T-cell (primary cell): ENCODE measurements at places on chromosomes 5 and 9.

GRCh38 chr5:86613455-86613854 is 4.3 kb upstream of the COX7C start:
- no peak for DNase-seq

GRCh38 chr9:129863059-129863690 is 27.9 kb downstream of the USP20 start:
- DNase-seq = peak; percentile 67

DNA sequence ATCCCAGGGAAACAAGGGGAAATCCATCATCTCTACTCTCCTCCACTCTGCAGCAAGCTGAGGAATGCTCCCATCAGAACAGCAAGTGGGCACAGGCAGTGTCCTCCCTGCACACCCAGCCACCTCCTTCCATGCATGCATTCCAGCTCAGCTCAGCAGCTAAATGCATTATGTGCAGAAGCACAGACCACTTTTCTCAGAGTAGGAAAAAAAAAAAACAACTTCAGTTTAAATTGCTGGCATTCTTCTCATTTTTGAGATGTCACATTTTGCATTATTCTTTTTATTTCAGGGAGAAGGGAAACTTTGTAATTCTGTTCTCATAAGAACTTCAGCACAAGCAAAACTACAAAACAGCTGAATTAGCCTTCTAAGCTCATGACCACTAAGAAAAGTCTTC is 312.2 kb downstream of the SEMA5A start:
- no peak for DNase-seq

- DNase-seq = no peak
Measured at GRCh38 chr9:77876590-77876989, 155.0 kb downstream of the GNAQ start.

DNA sequence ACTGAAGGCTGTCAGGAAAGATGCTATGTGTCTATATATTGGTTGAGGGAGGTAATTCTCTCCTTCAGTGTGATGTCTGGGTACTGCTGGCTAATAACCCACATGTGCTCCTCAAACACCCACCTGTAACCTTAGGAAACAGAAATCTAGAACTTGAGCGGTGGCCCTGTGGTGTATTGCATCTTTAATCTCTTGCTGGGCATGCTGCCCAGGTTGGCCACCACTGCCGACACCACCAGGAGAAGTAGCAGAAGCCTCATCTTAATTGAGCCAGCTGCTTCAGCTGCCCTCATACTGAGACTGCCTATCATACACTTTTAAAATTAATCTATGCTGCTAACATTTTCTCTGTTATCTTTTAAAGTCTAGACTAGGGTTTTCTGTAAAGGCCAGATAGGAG is 103.5 kb upstream of the C5orf63 start:
- no peak for DNase-seq

- no peak for DNase-seq
Measured at GRCh38 chr9:18159254-18159653, 314.7 kb upstream of the ADAMTSL1 start.

DNA sequence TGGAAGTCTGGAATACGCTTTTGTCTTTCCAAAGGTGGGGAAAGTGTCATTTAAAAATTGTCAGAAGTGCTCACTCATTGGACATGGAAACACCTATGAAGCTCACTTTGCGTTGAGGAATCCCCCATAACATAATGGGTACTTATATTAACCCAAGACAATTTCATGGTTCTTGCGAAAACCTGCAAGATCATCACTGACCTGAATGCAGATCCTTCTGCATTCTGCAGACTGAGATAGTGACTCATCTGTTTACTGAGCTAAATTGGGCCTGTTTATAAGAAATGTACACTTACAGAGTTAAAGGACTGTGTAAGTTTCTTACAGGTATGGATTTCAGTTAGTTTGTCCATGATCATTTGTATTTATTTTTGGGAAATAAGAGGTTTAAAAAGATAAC is 153.0 kb downstream of the HMHB1 start:
- DNase-seq = no peak

DNA sequence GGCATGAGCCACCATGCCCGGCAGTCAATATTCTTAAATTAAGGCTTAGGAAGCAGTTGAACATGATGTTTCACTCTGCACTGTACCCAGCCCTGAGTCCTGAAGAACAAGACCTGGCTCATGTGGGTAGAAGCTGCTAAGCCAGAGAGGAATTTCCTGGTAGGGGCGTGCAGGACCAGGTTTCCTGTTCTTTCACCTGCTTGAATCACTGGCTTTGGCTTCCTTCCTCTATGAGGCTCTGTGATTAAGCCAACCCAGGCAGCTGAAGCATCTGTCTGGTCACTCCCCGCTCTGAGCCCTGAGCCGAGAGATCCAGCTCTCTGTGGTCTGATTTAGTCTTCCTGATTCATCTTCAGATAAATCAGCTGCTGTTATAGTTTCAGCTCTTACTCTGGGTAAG is 29.1 kb downstream of the CFAP77 start:
- DNase-seq = no peak

- DNase-seq = no peak
Measured at GRCh38 chr5:50822761-50823160, 156.3 kb downstream of the PARP8 start.

GRCh38 chr5:91885291-91886265 is 502.5 kb upstream of the ARRDC3 start:
- DNase-seq = no peak
